ENCODE measurements at places on chromosomes 4 and X.

DNA sequence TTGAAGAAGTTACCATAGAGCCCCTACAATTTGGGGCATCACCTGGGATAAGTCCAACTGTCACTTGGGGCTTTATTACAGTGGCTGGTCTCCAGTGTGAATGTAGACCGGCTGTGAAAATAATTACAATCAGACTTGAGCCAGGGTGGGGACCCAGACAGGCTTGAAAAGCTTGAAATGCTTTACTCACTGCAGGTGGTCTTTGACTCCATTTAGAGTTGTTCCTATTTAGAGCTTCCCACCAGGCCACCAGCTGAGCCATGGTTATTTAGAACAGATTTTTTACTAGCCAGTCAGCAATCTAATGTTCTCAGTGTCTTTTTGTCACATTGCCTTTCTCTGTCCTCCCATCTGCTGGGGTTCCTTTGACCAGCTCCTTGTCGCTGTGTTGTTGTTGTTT is 5.7 kb downstream of the ARHGAP10 start:
- H3K27me3 ChIP-seq: peaks cover 2% of the 10 kb centered on the region
- H3K27ac ChIP-seq: no peak overlapping the region
- no peak overlapping the region for H3K4me3 ChIP-seq
- no peak for DNase-seq

- no peak overlapping the region for H3K27ac ChIP-seq
- H3K4me3 ChIP-seq: no peak overlapping the region
- no peak for DNase-seq
- no peaks in the 10 kb centered on the region for H3K4me1 ChIP-seq
- no peaks in the 10 kb centered on the region for H3K27me3 ChIP-seq
Measured at GRCh38 chr4:174746710-174747109, 82.3 kb downstream of the GLRA3 start.

- H3K27ac ChIP-seq: no peak overlapping the region
- no peak overlapping the region for H3K4me3 ChIP-seq
- no peaks in the 10 kb centered on the region for H3K4me1 ChIP-seq
- H3K27me3 ChIP-seq: peaks cover 4% of the 10 kb centered on the region
- no peak for DNase-seq
Measured at GRCh38 chr4:146590801-146591200, 47.9 kb upstream of the POU4F2 start.

DNA sequence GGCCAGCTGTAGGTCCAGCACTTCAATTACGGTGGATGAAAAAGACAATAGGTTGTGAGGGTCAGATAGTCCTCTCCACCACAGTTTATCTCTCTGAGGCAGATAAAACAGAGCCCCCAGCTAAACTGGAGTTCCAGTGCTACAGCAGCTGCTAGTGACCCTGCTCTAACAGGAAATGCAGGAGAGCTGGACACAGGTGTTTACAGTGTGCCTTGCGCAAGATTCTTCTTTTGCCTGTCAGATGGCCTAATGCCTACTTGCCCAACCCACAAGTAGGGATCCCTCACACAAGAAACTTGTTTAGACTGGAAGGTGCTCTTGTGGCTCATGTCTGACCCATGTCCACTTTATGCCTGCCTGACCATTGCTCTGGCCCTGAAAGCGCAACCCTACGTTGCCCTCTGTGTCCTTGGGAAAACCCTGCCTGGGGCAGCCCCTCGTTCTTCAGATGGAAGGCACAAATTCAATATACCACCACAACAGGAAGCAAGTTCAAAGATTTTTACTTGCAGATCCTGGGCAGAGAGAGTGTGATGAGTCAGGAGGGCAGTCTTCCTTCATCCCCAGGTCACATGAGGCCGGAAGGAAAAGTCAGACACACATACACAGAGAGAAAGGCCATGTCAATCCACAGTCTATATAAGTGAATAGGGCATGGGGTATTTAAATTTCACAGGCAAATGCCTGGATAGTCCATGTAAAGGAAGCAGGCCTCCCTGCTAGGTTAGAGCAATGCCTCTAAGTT is 105.1 kb upstream of the ADGRL3 start:
- H3K36me3 ChIP-seq: no peaks in the 10 kb centered on the region
- H3K4me1 ChIP-seq: no peaks in the 10 kb centered on the region
- H3K27me3 ChIP-seq: no peaks in the 10 kb centered on the region
- H3K4me3 ChIP-seq: no peak overlapping the region
- H3K27ac ChIP-seq: no peak overlapping the region

Data from activated CD8-positive, alpha-beta memory T cell treated with anti-CD3 and anti-CD28 coated beads, Interleukin-2, amount 10 ng/mL, durations not matched to agents 7 days and 5 days (primary cell).